NCI-H774 (cell line): ENCODE measurements at places on chromosomes 1 and 21.

- DNase-seq: no peak
Measured at GRCh38 chr1:69585666-69586065, 17.9 kb downstream of the LRRC7 start.

- no peak for DNase-seq
Measured at GRCh38 chr21:46171585-46171984, 12.7 kb downstream of the SPATC1L start.

DNA sequence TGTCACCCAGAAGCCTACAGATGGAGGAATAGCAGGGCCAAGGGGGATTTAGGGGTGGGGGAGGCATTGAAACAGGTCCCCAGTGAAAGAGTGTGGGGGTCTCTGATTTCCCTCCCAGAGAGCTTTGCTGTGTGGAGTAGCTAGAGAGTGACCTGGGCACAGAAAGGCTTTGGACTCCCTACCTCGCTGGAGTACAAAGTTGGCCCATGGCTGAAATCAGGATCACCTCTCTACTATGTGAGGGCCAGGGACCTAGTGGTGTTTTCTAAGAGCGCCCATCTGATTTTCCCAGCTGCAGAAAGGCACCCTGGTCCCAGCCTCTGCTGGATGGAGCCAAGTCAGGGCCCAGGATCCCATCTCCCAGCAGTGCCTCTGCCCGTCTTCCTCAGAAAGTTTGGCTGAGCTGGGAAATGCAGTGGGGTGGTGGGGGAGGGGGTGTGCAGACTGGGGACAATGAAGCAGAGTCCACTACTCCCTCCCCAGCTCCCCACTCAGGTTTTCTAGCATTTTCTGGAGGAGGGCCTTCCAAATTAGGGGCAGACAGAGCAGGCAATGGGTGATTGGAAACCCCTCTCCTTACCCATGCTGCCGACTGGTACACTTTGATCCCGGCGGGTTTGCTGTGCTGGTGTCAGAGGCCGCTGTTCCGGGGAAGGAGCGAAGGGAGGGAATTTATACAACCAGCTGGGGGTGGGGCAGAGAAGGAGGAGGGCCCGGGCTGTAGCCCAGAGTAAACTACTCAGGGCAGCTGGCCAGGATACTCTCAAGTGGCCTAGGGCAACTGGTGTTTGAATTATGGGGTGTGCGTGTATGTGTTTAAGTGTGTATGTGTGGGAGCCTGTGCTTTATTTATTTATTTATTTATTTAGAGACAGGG lies at the start of gene SELENBP1:
SELENBP1 (minus strand) TSS at position 648 of the 877 bp plus-strand sequence; CDS start at position 584, 64 bp downstream.
- peak; percentile 88 for DNase-seq

- DNase-seq: no peak
Measured at GRCh38 chr1:200526709-200527612, 93.6 kb downstream of the KIF14 start.

GRCh38 chr21:16241016-16241415 lies 511.2 kb downstream of the USP25 start:
- no peak for DNase-seq

- DNase-seq: no peak
Measured at GRCh38 chr1:85479491-85479890, 14.5 kb upstream of the DDAH1 start.

- no peak for DNase-seq
Measured at GRCh38 chr1:44695671-44696070, 21.2 kb downstream of the ARMH1 start.

- no peak for DNase-seq
Measured at GRCh38 chr1:109060707-109061106, 15.1 kb downstream of the TAF13 start.

DNA sequence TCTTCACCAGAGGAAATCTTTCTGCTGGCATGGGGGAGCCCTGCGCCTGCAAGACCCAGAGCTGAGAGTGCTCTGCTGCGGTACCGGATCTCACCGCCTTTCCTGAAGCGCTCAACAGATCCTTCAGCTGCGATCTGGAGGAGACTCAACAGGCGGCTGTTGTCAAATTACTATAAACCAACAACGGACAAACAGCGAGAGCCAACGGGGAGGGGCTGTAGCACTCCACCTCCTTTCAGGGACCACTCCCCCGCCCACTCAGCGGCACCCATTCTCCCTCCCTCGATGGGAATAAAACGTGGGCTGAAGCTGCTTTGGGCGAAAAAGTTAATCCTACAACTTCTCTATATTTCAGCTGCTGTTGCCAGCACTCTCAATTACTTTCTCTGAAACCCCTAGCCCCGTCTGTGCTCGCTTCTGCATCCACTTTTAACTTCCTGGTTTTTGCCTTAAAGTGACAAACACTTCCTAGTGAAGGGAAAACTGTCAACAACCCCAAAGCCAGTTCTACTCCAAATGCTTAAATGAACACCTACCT lies at the start of gene FMO5:
FMO5 (minus strand) TSS at position 147 of the 538 bp plus-strand sequence. CDS start 310 bp downstream, outside the sequence.
- peak; percentile 23 for DNase-seq

GRCh38 chr1:241888232-241888631 lies 40.2 kb downstream of the EXO1 start:
- DNase-seq: no peak

- DNase-seq: no peak
Measured at GRCh38 chr1:32361308-32361673, 994 bp downstream of the FAM229A start.

DNA sequence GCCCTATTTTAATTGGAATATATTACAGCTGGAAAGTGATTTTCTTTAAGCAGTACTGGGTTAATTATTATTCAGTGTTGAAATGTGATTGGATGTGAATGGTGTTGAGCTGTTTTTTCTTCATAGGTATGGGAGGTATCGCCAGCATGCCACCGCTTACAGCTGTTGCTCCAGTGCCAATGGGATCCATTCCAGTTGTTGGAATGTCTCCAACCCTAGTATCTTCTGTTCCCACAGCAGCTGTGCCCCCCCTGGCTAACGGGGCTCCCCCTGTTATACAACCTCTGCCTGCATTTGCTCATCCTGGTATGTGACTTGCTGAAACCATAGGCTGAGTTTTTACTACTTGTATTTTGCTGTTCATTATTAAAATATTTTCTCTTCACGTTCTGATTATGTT lies 107.7 kb downstream of the ITSN1 start:
- DNase-seq: no peak

GRCh38 chr1:20493839-20494608 lies 8.0 kb upstream of the CAMK2N1 start:
- peak; percentile 43 for DNase-seq

- no peak for DNase-seq
Measured at GRCh38 chr1:19339214-19339861, 27.2 kb downstream of the SLC66A1 start.

- DNase-seq: no peak
Measured at GRCh38 chr1:31750858-31751510, 13.2 kb downstream of the ADGRB2 start.

DNA sequence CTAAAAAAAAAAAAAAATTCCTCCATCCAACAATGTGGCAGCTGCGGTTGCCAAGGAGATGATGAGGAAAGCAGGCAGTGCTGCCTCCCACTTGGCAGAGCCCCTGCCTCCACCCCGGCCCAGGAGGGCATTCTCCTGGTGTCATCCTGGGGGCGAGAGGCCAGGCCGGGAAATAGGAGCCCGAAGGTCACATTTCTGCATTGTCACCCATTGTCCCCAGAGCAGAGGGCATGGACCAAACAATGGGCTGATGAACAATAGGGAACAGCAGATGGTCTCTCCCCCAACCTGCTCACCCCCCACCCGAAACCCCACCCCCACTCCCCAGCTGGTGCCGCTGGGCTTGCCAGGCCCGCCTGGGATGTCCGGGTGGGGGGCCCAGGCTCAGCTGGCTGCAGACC lies 37.3 kb downstream of the CAMK2N1 start:
- DNase-seq: no peak

- DNase-seq: no peak
Measured at GRCh38 chr1:41025979-41026819, 4.7 kb upstream of the SLFNL1 start.

- DNase-seq: no peak
Measured at GRCh38 chr1:77906019-77906545, 17.7 kb downstream of the NEXN start.

- no peak for DNase-seq
Measured at GRCh38 chr1:159664247-159664646, 50.1 kb downstream of the CRP start.

DNA sequence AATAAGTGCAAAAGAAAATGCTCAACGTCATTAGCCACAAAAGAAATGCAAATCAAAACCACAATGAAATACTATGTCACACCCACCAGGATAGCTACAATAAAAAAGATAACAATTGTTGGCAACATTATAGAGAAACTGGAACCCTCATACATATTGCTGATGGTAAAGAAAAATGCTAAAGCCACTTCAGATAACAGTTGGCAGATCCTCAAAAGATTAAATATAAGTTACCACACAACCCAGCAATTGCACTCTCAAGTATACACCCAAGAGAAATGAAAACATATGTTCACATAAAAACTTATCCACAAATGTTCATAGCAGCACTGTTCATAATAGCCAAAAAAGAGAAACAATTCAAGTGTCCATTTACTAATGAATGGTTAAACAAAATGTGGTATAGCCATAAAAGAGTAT lies 20.7 kb downstream of the TRIM33 start:
- no peak for DNase-seq

DNA sequence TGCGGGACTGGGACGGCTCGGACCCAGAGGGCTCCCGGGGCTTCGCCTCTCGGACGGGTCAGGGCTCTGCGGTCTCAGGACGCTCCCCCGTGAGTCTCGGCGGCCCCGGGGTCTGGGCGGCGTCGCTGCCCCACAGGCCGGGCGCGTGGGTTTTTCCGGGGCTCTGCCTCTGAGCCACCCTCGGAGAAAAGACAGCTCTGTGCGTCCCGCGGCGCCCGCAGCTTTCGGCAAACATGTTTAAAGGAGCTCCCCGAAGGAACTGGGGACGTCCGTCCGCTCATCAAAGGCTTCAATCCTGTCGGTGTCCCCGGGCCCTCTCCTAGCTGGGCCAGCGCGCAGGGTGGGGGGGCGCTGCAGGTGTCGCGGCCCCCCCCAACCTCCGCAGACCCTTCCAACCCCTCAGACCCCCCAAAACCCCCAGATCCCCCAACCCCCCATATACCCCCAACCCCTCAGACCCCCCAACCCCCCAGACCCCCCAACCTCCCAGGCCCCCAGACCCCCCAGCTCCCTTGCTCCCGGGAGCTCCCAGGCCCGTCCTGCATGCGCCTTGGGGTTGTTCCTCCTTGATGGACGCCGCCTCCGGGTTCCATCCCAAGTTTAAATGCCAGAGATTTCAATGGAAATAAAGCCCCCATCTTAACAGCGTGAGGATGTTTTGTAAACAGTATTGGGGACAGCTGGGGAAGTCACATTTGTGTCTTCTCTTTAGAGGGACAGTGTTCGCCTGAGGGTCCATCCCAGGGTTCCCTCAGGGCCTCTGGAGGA lies 996 bp upstream of the C1orf159 start:
- DNase-seq: no peak

- DNase-seq: no peak
Measured at GRCh38 chr21:45570826-45571601, 28.8 kb upstream of the SLC19A1 start.

- no peak for DNase-seq
Measured at GRCh38 chr1:86499987-86500593, 31.4 kb downstream of the CLCA1 start.

- no peak for DNase-seq
Measured at GRCh38 chr1:13899856-13900255, 199.9 kb downstream of the PRDM2 start.

DNA sequence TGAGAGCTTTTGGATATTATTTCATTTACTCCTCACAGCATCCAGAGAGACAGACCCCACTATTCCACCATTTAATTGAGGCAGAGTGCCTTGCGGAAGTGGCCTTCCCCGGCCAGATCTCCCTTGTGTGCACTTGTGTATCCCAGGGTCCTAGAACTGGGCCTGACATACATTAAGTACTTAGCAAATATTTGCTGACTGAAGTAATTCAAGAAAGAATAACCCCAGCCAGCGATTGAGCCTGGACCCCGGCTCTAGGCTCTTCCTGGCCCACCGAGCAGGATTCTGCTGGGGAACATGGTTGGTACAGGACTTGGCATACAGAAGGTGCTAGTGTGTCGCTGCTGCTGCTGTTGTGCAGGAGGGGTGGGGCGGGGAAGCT lies 8.4 kb downstream of the DMRTA2 start:
- DNase-seq: no peak

- no peak for DNase-seq
Measured at GRCh38 chr1:172239901-172240300, 180.6 kb upstream of the C1orf105 start.

DNA sequence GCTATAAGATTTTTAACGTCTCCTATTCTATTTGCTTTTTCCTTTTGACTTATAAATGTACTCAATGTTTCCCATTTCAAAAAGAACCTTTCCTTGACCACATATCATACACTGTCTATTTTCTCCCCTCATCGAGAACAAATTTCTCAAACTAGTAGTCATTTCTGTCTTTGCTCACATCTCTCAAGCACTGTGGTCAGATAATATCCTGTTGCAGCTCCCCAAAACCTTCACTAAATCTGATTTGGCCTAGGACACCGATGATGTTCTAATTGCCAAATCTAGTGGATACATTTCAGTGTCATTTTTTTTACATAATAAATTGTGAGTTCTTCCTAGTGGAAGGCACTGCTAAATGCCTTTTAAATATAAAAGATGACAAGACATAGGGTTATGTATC lies 19.4 kb downstream of the CXADR start:
- DNase-seq: no peak

GRCh38 chr1:25713961-25714360 lies 86.0 kb upstream of the SELENON start:
- DNase-seq: no peak

DNA sequence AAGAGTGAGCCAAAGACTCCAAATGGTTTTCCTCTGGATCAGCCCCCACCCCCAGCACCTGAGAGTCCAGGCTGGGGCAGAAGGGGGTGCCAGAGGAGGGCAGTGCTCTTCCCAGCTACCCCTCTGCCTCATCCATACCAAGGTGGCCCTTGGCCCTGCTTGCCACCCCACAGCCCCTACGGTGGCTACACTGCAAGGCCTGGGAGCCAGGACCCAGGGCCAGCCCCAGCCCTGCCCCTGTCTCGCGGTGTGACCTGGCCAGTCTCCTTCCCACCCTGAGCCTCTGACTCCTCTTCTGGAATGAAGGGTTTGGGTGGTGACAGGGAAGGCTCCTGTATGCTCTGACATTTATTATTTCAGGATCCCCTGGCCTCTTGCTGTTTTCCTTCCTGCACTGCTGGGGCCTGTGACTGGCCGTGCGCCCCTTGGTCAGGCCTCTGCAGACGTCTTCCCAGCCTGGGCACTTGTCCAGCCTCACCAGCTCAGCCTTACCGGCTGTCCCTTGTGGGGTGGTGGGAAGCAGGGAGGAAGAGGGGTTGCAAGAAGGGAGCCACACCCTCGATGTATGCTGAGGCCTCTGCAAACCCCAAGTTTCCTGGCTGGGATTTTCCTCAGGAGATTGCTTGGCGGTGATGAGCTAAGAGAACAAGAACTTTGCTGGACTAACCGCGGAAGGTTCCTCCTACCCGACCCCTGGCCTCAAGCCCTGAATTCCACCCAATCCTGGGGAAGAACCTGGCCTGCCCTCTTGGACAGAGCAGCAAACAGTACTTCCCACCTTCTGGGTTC lies 13.5 kb downstream of the ASAP3 start:
- no peak for DNase-seq

- no peak for DNase-seq
Measured at GRCh38 chr21:42007356-42007940, 2.7 kb downstream of the ZBTB21 start.
